CD8-positive, alpha-beta memory T cell (primary cell): ENCODE measurements at places on chromosomes 12 and 14.

DNA sequence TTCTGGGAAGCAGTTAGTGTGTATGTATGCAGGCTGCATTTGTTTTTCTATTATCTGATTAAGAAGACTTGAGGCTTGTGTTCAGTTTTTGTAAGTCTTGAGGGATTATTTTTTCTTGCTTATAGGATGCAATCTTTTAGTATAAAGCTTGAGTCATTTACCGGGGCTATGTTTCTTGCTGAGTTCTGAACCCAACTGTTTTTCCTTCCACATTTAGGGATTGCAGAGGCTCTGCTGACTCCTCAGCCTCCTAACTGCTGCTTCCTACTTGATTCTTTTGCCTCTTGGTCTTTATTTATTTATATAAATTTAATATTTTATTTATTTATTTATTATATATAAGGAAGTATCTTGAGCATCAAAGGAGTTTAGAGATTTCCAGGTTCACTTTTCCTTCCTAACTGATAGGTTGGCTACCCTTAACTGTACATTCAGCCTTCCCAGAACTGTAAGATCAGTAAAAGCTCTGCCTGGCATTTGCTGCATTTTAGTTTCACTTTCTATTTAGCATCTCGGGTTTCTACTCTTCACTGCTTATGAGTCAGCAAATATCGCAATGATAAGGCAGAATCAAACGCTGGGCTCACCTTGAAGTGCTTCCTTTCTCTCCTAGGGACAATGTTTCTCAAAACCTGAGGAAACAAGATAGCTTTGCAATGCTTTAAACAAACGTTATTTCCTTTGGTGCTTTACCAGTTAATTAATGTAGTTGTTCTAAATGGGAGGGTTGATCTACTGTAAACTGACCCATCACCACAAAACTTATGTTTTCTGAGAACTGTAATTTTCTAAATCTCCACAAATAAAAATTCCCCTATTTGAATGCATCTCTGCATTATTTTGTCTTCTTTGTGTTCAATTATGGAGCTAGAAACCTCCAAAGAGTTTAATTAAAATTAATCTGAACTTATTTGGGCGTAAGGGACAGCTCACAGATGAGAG is 1183.7 kb upstream of the TMEM132C start:
- peak overlapping the region; percentile 73 for H3K4me3 ChIP-seq
- peak overlapping the region; percentile 46 for H3K27ac ChIP-seq
- no peaks in the 10 kb centered on the region for H3K27me3 ChIP-seq
- no peak for DNase-seq

DNA sequence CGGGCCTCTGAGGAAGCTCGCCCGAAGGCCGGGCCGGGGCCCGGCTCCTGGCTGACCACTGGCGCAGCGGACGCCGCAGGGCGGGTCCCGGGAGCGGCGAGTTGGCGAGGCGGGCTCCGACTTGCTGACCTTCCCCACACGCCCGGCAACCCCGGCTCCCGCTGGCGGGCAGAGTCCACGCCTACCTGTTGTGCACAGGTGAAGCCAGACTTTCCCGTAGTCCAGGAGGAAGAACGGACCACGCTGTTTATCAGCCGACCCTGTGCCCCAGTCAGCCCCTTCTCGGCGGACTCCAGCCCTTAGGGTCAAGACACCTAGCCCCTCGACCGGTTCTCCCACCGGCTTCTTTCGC is 407 bp downstream of the HEATR5A start:
- H3K4me3 ChIP-seq: peak overlapping the region; percentile 93
- peak overlapping the region; percentile 81 for H3K27ac ChIP-seq
- peak; percentile 10 for DNase-seq
- peaks cover 9% of the 10 kb centered on the region for H3K4me1 ChIP-seq
- no peaks in the 10 kb centered on the region for H3K27me3 ChIP-seq
- no peaks in the 10 kb centered on the region for H3K36me3 ChIP-seq

DNA sequence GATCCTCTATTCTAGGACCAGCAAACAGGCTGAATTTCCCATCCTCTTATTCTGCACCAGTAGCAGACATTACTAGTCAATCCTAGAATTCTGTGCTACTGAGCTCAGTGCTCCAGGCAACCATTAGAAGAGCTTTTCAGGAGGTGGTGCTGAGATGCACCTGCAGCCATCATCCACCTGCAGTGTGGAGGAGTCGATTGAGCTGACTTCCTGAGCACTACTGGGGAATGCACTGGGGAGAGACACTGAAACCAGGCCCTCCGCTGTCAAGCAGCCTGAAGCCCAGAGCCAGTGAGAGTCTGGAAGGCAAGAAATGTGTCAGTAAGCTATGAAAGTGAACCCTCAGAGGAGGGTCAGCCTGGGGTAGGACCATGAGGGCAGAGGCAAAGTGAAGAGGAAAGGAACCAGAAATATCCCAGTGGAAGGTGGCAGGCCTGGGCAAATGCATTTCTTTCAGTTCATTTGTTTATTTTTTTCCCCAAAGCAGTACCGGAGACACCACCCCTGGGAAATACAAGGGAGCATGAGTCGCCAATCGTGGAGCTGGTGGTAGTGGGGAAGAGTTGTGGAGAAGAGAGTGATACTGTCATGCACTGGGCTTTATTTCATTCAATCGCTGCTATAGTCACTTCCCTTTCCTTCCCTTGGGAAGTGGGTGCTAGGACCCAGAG is 23.0 kb upstream of the SERPINA4 start:
- no peak overlapping the region for H3K27ac ChIP-seq
- H3K27me3 ChIP-seq: no peaks in the 10 kb centered on the region
- no peak for DNase-seq
- H3K4me3 ChIP-seq: no peak overlapping the region
- no peaks in the 10 kb centered on the region for H3K4me1 ChIP-seq

DNA sequence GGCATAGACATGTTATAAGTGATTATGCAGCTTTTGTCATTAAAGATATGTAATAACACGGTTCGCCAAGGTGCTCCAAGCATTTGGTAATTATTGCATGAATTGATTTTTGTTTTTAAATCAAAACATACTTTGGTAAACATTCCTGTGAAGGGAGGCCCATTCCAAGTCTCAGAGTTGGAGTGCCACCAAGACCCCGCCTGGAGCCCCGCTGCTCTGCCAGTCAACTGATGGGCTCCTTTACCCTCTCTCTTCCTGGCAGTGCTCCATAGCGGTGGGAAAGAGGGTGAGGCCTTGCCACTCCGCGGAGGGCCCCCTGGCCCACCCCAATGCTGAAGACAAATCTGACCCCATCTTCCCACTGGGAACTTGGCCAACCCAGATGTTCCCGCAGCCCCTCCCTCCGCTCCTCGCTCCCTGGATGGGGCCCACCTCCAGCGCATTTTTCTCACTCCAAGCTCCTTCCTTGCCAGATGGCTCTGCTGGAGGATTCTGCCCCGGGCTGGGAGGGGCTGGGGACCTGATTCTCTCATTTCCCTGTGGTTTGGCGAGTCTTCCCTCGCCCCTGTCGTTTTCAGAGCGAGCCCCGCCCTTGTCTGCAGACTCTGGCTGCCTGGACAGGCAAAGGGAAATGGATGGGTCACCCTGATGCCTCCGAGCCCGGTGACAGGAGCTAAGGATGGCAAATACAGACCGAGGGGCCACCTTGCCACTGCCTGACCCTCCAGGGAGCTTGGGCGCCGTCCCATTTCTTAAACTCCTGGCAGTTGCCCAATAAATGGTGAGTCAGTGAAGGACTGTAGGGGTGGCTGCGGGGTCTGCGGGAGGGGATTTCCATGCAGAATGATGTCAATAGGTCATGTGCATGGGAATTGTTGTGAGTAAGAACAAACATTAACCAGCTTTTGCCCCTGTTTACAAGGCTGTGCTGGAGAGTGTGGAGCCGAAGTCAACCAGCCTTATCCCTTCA is 9.2 kb upstream of the PAPLN start:
- no peak overlapping the region for H3K4me3 ChIP-seq
- no peaks in the 10 kb centered on the region for H3K36me3 ChIP-seq
- no peaks in the 10 kb centered on the region for H3K4me1 ChIP-seq
- no peak for DNase-seq

DNA sequence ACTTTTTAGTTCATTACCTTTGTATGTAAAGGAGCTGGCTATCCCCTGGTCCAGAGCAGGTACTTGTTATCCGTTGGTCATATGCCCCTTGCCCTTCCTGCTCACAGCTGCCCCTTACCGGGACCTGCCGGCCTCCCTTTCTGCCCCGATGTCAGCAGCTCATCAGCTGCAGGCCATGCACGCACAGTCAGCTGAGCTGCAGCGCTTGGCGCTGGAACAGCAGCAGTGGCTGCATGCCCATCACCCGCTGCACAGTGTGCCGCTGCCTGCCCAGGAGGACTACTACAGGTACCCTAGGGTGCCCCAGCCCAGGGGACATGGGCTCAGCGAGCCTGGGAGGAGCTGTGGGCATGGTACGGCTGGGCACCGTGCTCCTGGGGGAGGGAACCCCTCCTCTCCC is 2.3 kb upstream of the RNU7-1 start:
- DNase-seq: no peak
- no peak overlapping the region for H3K4me3 ChIP-seq
- peaks cover 40% of the 10 kb centered on the region for H3K4me1 ChIP-seq
- H3K27ac ChIP-seq: no peak overlapping the region

DNA sequence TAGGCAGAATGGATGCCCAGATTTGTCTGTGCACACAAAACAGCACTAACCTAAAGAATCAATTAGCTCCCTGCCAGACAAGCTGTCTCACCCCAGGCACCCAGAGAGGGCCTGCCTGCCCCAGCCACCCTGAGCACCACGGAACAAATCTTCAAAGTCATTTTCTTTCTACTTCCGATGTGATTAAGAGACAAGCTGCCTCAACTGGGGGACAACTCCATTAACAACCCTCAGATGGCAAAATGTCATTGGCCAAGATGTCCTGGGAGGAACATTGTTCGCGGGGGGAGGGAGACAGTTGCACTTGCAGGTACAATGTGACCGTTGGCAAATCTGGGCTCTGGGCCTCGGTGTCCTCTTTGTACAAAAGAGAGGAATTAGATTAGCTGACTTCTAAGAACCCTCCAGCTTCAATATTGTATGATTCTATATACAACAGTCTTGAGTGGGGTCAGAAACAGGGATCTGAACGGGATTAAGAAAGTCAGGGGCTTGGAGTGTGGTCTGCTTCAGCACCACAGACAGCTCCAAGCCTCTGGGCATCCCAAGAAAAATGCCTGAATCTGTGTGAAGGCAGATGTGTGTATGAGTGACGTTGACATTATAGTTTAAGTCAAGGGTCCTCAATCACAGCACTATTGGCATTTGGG is 42.8 kb upstream of the CMKLR1 start:
- no peaks in the 10 kb centered on the region for H3K4me1 ChIP-seq
- H3K27me3 ChIP-seq: no peaks in the 10 kb centered on the region
- no peak for DNase-seq
- no peak overlapping the region for H3K27ac ChIP-seq
- H3K36me3 ChIP-seq: no peaks in the 10 kb centered on the region

GRCh38 chr14:96693987-96694386 is 103.2 kb upstream of the VRK1 start:
- H3K4me1 ChIP-seq: no peaks in the 10 kb centered on the region
- no peaks in the 10 kb centered on the region for H3K27me3 ChIP-seq
- no peaks in the 10 kb centered on the region for H3K36me3 ChIP-seq

- no peaks in the 10 kb centered on the region for H3K27me3 ChIP-seq
- H3K27ac ChIP-seq: no peak overlapping the region
- H3K36me3 ChIP-seq: no peaks in the 10 kb centered on the region
These were observed 30.7 kb downstream of the GUCY2C start for GRCh38 chr12:14665354-14666348.

GRCh38 chr12:59088673-59089072 is 168.4 kb upstream of the LRIG3 start:
- no peaks in the 10 kb centered on the region for H3K36me3 ChIP-seq
- no peak overlapping the region for H3K4me3 ChIP-seq
- no peak overlapping the region for H3K27ac ChIP-seq

DNA sequence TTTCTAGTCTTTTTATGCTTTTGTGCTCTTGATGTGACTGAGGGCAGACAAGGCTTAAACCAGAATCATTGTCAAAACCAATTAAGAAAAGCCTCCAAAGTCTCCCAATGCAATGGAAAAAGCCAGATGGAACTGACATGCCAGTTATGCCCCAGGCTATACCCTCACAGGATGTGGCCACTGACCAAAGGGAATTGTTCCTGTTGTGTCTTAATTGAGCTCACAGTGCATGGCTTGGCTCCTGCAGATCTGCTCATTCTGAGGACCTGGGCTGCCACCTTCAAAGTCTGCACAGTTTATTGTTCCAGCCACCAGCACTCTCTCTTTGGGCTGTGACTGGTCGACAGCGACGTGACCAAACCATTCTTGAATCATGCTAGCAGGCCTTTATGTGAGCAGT is 17.1 kb upstream of the BICD1 start:
- no peaks in the 10 kb centered on the region for H3K36me3 ChIP-seq
- H3K4me3 ChIP-seq: no peak overlapping the region
- no peaks in the 10 kb centered on the region for H3K4me1 ChIP-seq
- H3K27me3 ChIP-seq: no peaks in the 10 kb centered on the region

- no peaks in the 10 kb centered on the region for H3K4me1 ChIP-seq
- no peaks in the 10 kb centered on the region for H3K27me3 ChIP-seq
- no peak for DNase-seq
- peaks cover 12% of the 10 kb centered on the region for H3K36me3 ChIP-seq
- no peak overlapping the region for H3K27ac ChIP-seq
- no peak overlapping the region for H3K4me3 ChIP-seq
These were observed 15.6 kb downstream of the OTUB2 start for GRCh38 chr14:94041551-94042346.

DNA sequence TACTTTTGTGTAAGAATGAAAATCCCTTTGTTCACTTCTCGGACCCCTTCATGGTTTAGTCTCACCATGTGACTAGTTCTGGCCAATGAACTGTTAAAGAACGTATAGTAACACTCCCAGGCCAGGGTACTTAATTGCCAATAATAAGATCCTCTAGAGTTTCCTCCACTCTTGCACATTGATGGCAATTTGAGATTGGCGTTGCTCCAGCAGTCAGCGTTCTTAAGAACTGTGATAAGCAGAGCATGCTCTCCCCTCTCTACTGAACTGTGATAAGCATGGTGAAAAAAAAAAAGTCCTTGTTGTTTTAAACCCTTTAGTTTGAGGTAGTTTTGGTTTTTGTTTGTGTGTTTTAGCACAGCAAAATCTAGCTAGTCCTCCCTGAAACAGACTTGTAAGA is 854.5 kb downstream of the SLC6A15 start:
- H3K4me3 ChIP-seq: no peak overlapping the region
- H3K36me3 ChIP-seq: no peaks in the 10 kb centered on the region
- H3K27ac ChIP-seq: no peak overlapping the region
- no peak for DNase-seq
- H3K27me3 ChIP-seq: no peaks in the 10 kb centered on the region
- no peaks in the 10 kb centered on the region for H3K4me1 ChIP-seq

- no peaks in the 10 kb centered on the region for H3K4me1 ChIP-seq
- H3K4me3 ChIP-seq: no peak overlapping the region
- H3K36me3 ChIP-seq: no peaks in the 10 kb centered on the region
- no peak for DNase-seq
These were observed 73.2 kb downstream of the ANO4 start for GRCh38 chr12:100867639-100868393.

GRCh38 chr12:48958049-48958388 is 732 bp upstream of the ARF3 start:
- no peak for DNase-seq
- no peaks in the 10 kb centered on the region for H3K27me3 ChIP-seq
- H3K27ac ChIP-seq: peak overlapping the region; percentile 84
- H3K4me3 ChIP-seq: peak overlapping the region; percentile 83

- DNase-seq: no peak
- no peaks in the 10 kb centered on the region for H3K36me3 ChIP-seq
- no peak overlapping the region for H3K27ac ChIP-seq
- no peak overlapping the region for H3K4me3 ChIP-seq
- H3K4me1 ChIP-seq: no peaks in the 10 kb centered on the region
These were observed 100.8 kb downstream of the TAOK3 start for GRCh38 chr12:118271770-118272417.

- no peak overlapping the region for H3K27ac ChIP-seq
- H3K4me3 ChIP-seq: no peak overlapping the region
- H3K4me1 ChIP-seq: no peaks in the 10 kb centered on the region
- no peaks in the 10 kb centered on the region for H3K27me3 ChIP-seq
These were observed 37.2 kb upstream of the TDRD9 start for GRCh38 chr14:103890821-103891666.
